Bronchial epithelial cell (primary cell): ENCODE measurements at places on chromosomes 1 and 21. TPM values are rescaled to one million over a fixed set of nuclear protein-coding genes. Genes with fewer than 3 reads are reported as not detected.

The EFNA3 gene
- 3.7 and 11.9 TPM in 2 replicates for total RNA-seq

The IL10RB gene
- 31.1 and 41.5 TPM in 2 replicates for total RNA-seq

The IVL gene
- 1.6 and 14.6 TPM in 2 replicates for total RNA-seq

The BTBD8 gene
- total RNA-seq, result 2.6 and 4.1 TPM in 2 replicates
